ENCODE measurements at places on chromosomes 3 and 15.

DNA sequence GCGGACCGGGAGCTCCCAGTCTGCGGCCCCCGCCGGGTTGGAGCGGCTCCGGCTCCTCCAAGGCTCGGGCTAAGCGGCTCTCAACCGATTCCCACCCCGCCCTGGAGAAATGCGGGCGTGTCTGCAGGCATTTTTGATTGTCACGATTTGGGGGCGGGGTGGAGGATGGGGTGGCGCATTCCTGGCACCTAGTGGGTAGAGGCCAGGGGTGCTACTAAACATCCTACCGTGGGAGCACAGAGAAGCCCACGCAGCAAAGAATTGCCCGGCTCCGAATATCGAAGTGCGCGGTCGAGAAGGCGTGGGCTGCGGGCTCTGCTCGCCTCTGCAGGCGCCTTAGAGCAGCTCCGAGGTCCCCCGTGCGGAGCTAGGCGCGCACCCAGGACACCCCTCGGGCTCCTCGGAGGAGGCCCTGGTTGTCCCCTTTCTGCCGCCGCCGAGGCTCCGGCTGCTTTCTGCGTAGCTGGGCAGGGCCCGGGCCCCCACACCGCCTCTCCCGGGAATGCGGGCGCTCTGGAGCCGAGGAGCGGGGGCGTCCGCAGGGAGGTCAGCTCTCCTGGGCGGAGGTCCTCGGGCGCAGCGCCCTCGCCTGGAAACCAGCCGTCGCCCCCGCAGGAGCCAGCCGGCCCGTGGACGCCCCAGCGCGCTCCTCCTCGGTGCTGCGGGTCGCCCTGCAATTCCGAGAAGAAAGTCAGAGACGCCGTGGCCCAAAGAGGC, 16.5 kb upstream of the LAMP3 start:
- peak; percentile 31 for DNase-seq

GRCh38 chr3:185884641-185885040, 53.2 kb downstream of the TRA2B start:
- DNase-seq = no peak

DNA sequence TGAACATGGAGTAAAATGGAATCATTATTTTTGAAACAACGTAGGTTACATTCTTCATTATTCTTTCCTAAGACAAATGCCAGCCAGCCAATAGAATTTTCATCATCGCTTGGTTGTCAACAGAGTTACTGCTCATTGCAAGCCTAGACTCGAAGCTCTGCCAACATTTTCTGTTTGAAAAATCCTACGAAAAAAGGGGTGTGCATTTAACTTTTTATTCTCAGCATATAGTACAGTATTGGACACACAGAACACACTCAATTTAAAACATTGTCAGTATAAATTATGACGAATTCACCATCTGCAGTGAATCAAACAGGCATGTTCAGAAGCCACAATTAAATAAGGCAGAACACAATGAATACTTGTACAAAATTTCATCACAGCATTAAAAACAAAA, 232.1 kb downstream of the NR1D2 start:
- DNase-seq = no peak

DNA sequence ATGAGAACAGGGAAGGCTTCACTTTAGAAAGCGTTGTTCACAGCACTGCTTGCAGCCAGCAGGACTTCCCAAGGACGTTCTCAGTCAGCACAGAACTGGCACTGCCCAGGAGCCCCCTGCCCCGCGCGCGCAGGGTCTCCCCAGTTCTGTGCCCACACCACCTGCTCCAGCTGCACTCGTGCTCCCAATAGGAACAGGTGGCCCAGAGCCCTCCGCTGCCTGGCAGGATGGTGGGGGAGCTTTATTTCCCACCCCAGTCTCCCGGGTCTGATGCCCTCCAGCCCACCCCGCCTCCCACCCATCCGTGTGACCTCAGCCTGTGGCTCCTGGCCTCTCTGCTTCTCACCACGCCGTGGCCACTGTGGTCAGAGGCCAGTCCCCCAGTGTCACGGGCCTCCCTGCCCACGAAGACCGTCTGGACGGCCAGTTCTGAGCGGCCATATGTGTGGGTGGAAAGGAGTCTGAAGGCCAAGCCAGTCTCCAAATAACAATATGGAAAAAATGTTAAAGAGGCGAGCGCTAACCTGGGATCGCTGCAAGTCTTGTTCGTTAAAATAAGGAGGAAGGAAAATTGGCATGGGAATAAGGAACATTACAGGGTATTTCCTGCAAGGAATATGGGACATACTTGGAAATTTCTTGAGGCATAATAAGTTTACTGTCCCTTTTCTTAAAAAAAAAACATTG, 54.6 kb upstream of the PCSK6 start:
- no peak for DNase-seq

- no peak for DNase-seq
Observed at GRCh38 chr3:71066356-71066755, 517.2 kb downstream of the FOXP1 start.

GRCh38 chr3:105676621-105677300, 192.1 kb downstream of the CBLB start:
- peak; percentile 41 for DNase-seq

- DNase-seq = no peak
Observed at GRCh38 chr3:120673116-120673515, 8.9 kb downstream of the HGD start.

DNA sequence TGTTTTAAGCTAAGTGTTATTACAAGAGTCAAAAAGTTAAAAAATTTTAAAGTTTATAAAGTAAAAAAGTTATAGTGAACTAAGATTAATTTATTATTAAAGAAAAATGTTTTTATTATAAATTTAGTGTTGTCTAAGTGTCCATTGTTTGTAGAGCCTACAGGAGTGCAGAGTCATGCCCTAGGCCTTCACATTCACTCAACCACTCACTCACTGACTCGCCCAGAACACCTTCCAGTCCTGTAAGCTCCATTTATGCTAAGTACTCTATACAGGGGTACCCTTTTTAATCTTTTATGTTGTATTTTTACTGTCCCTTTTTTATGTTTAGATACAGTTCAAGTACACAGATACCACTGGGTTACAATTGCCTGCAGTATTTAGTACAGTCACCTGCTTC, 37.2 kb downstream of the EEFSEC start:
- DNase-seq = no peak

GRCh38 chr3:64084640-64085039, 61.3 kb upstream of the PSMD6 start:
- no peak for DNase-seq

DNA sequence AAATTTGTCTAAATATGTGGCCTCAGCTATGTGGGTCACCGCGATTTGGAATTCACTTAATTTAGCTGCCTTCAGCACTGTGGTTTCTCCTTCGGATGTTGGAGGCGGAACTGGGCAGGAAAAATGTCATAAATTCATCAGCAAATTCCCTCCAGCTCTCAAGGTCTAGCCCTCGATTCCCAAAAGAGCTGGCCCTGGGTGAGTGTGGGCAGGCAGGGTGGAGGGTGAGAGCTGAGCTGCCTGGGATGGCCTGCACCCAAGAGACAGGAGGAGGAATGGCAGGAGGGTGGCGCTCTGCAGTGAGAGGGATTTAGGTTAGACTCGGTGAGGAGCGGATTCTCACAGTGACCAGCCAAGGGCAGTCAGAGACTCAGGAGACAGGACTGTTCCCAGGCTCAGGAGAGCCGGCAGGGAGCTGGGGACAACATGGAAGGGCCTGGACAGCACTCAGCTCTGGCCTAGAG, 57.1 kb downstream of the FEM1B start:
- no peak for DNase-seq

GRCh38 chr3:185411133-185411532, 48.2 kb downstream of the MAP3K13 start:
- no peak for DNase-seq

GRCh38 chr3:170695486-170696064, 109.7 kb upstream of the SLC7A14 start:
- DNase-seq = no peak

DNA sequence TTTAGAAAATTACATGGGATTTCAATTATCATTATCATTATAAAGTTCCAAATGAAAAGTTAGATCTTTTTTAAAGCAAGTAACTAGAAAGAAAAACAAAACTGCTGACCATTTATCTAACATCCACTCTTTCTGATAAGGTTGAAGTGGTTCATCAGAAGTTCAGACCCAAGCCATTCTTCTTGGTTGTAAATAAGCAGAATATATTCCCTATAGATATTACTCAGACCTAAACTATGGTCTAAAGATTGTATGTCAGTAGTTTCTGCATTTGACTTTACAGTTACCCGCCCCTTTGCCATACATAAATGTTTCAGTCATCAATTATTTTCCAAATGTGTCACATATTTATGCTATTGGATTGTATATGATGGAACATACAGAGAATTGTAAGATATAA, 136.7 kb downstream of the PLOD2 start:
- DNase-seq = no peak

- DNase-seq = no peak
Observed at GRCh38 chr3:65004795-65005295, 317.0 kb upstream of the ADAMTS9 start.

DNA sequence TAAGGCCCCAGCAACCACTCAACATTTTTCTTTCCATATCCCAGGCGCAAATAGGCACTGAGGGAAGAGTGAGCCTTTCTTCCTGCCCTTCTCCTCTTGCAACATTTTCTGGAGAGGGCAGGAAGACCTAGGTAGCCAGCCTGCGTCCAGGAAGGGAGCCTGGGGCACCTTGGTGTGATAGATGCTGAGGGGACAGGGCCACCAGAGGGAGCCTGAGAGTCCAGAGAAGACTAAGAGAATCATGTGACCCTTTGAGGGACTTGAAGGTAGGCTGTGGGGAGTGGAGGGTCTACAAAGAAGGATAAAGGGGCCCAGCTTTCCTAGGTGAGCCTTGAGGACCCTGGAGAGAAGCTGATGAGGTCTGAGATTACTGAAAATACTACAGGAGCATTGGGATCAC, 346.6 kb downstream of the CNTN6 start:
- no peak for DNase-seq

DNA sequence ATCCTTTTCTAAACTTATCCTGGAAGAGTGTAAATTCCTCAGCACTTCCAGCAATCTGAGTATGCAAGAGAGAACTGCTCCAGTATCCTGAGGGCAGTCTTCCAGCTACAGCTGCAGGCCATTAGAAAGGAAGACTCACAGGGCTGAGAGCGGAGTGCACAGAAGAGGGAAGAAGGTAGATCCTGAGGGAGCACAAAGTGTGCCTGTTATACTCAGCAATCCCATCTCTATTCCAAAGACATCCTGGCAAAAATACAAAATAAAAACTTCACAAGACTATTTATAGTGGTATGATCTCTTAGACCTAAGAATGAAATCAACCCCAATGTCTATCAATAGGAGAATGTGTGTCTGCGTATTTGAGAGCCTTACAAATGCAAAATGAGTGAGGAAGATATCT, 292.0 kb downstream of the ZIC1 start:
- no peak for DNase-seq

GRCh38 chr15:99613887-99614647, 48.3 kb downstream of the MEF2A start:
- no peak for DNase-seq

- DNase-seq = no peak
Observed at GRCh38 chr3:186461141-186461540, 83.0 kb downstream of the CRYGS start.

GRCh38 chr15:78618064-78618463, 2.7 kb downstream of the CHRNA3 start:
- DNase-seq = no peak

GRCh38 chr3:126270145-126270811, 86.9 kb downstream of the KLF15 start:
- no peak for DNase-seq

DNA sequence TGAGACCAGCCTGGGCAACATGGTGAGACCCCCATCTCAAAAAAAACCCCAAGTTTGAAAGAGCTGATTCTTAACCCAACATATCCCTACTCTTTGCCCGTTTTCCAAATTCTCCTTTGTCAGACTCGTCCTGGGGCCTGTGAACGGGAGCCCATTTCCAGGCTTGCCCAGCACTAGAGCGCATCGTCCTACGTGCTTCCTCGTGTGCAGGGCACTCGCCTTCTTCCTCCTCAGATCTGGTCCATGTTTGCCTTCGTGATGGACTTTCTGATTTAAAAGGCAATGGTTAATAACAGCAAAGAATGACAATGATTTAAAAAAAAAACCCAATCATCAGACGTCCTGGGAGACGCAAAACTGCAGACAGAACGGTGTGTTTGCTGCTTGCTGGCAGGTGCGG, 10.1 kb downstream of the MELTF start:
- DNase-seq = no peak

DNA sequence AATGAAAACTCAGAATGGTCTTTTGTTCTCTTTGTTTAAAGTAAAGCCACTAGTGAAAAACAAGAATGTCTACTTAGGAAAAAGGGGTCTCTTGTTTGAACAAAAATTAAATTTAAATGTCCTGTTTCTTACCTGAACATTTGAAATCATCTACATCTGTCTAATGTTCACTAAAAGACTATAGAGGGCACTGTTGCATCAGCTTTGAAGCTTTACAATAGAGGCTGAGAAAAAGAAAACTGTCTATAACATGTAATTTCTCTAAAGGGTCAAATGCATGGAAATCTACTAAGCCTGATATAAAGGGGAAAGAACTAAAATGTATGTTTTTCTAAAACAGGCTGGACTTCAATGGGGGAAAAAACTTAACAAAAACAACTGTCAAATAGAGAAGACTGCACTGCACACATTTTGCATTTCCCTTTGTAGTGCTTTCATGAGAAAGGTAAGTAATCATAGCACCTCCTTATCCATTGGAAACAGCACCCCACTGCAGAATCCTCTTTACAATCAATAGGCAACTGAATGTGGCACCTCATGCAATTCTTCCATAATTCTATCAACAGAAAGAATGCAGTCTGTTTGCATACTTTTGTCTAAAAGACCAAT, 26.3 kb downstream of the DPH6 start:
- DNase-seq = no peak

GRCh38 chr3:79178471-79179180, 589.2 kb downstream of the ROBO1 start:
- DNase-seq = no peak

GRCh38 chr3:45607790-45608189, 13.2 kb downstream of the LIMD1 start:
- no peak for DNase-seq

GRCh38 chr15:49101536-49101935, 53.9 kb downstream of the COPS2 start:
- DNase-seq = no peak

DNA sequence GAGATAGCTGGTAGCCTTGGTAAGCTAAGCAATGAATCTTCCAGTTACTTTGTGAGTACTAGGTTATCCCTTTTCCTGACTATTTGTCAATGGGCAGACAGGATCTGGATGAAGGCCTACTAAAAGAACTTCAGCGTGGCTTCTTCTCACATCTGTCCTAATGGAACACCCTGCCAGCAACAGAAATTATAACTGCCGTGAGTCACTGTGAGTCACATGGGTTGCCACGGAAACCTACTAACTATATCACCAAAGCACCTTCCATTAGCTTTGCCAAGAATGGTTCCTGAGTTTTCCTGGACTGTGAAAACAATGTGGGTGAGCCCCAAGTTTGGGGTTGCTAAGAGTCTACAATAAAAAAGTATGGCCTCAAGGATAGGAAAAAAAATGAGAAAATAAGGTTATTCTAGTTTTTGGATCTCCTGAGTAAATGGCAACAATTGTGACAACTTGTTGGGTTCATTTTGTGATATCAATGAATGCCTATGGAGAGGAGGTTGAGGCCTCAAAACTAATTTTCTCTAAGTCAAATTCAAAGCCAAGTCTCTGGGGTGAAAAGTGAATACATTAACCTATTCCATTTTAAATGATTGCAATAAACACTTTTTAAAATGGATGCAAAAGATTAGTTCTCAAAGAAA, 195.1 kb upstream of the ICE2 start:
- no peak for DNase-seq
